ENCODE measurements at places on chromosomes 4 and X. TPM values are rescaled to one million over a fixed set of nuclear protein-coding genes. Genes with fewer than 3 reads are reported as not detected.

Gene DUX4
- not detected for polyA plus RNA-seq

Gene MOB1B
- 6.4 TPM for polyA plus RNA-seq

Gene LRCH2
- polyA plus RNA-seq, result 7.0 TPM

DNA sequence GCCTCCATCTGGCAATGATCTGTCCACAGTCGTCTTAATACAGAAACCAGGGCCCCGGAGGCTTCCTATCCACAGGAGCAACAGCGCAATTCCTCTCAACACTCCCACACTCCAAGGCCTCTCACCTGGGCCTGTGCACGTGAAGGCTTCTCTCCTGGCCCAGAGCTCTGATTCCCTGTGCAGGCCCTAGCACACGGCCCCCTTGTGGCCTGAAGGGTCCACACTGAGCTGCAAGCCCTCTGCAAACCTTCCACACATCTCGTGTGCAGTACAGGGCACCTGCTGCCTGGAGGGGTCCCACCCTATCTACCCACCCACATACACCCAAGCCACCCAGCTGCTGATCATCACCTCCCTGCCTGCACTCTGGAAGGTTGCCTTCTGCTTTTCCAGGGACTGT, 150.1 kb upstream of the NUDT10 start:
- no peaks in the 10 kb centered on the region for H3K36me3 ChIP-seq
- no peak for DNase-seq
- no peaks in the 10 kb centered on the region for H3K27me3 ChIP-seq
- H3K4me3 ChIP-seq, result no peak overlapping the region
- H3K4me1 ChIP-seq, result no peaks in the 10 kb centered on the region

DNA sequence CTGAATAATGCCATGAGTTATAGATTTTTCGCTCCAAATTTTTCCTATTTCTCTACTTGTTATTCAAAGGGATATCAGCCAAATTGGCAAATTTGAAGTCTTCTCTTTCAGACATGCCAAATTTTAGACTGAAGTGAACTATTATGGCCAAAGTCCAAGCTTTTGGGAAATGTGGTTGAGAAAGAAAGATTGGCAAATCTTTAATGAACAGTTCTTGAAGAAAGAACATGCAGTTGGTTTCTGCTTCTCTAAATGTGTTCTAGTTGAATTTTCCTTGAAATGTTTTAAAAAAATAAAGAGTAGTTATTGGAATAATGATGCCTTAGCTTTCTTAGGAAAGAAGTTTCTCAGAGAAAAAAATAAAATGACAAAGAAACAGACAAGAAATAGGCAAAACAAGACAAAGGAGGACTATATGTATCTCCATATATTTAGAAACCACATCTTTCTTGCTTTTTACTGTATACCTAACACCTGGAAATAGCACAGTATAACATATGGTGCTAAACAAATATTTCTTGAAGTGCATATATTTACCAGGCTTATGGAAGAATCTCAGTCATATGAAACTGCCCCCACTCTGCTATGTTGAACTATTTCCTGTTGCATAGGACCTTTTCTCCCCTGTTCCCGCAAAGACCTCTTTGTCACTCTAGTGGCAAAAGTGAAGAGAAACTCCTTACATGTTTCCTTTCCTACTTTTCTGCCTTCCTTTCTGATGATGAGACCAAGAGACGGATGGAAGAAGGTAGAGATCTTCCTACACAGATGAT, 250.0 kb downstream of the ARHGAP24 start:
- H3K27me3 ChIP-seq, result no peaks in the 10 kb centered on the region
- no peak overlapping the region for H3K4me3 ChIP-seq
- no peak overlapping the region for H3K27ac ChIP-seq
- no peak for DNase-seq
- H3K4me1 ChIP-seq, result no peaks in the 10 kb centered on the region

GRCh38 chr4:20043991-20044390, 207.7 kb upstream of the SLIT2 start:
- H3K4me3 ChIP-seq, result no peak overlapping the region
- H3K36me3 ChIP-seq, result no peaks in the 10 kb centered on the region
- no peaks in the 10 kb centered on the region for H3K27me3 ChIP-seq
- H3K4me1 ChIP-seq, result no peaks in the 10 kb centered on the region
- DNase-seq, result no peak

DNA sequence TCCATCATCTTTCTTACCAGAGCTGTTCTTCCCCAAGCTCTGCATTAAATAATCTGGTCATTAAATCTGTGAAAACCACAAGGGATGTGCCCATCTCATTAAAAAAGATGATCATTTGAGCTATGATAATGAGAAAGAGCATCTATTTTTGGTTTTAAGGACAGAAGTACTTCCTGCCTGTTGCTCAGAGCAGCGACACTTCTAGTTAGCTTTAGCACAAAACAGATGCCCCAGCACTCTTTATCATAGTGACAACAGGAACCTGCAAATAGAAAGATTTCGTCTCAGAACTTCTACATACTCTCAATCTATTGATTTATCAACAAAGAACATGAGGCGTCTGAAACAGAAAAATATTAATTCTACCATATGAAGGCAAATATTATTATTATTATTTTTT, 140.1 kb downstream of the APBB2 start:
- H3K36me3 ChIP-seq, result no peaks in the 10 kb centered on the region
- no peak overlapping the region for H3K27ac ChIP-seq
- peaks cover 8% of the 10 kb centered on the region for H3K4me1 ChIP-seq
- no peak overlapping the region for H3K4me3 ChIP-seq
- no peaks in the 10 kb centered on the region for H3K27me3 ChIP-seq

- no peaks in the 10 kb centered on the region for H3K27me3 ChIP-seq
- no peak for DNase-seq
- H3K36me3 ChIP-seq, result no peaks in the 10 kb centered on the region
- H3K27ac ChIP-seq, result no peak overlapping the region
Measured at GRCh38 chrX:66760651-66761050, 121.8 kb upstream of the EDA2R start.
